ENCODE measurements at places on chromosomes 2 and 18. TPM values are rescaled to one million over a fixed set of nuclear protein-coding genes. Genes with fewer than 3 reads are reported as not detected.

CCDC142 gene
- total RNA-seq: 25.0 TPM

TUBB8B gene
- total RNA-seq: not detected

TMEM200C gene
- total RNA-seq: 0.94 TPM

ASIC4 gene
- 0.31 TPM for total RNA-seq

MYCN gene
- total RNA-seq: 7.0 TPM

- no peak for DNase-seq
These were observed 208.1 kb downstream of the MEMO1 start for GRCh38 chr2:31802711-31803110.

DNA sequence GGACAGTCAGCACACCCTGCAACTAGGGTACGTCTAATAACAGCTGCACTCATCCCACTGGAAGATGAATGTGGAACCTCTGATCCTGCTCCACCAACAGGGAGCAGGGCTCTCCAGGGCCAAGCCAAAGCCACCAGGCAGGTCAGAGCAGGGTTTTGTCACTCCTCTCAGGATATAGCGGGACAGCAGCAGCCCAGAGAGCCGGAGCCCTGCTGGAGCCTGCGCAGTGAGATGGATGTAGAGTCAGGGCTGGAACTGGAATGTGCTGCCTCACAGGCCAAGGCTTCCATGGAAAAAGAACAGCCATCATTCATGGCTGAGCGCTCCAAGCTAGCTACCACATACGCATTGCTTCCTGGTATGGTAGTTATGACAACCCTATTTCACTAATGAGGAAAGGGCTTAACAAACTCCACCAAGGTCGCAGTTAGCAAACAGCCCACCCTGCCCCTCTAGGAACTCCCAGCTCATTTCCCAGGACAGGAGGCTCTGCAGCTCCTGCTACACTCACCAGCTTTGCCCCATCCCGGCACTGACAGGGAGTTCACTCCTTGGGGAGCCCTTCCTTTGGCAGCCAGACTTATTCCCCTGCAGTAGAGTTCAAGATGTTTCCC, 85.2 kb downstream of the HS1BP3 start:
- DNase-seq: no peak

GRCh38 chr2:195486987-195487644, 169.9 kb upstream of the SLC39A10 start:
- DNase-seq: no peak

DNA sequence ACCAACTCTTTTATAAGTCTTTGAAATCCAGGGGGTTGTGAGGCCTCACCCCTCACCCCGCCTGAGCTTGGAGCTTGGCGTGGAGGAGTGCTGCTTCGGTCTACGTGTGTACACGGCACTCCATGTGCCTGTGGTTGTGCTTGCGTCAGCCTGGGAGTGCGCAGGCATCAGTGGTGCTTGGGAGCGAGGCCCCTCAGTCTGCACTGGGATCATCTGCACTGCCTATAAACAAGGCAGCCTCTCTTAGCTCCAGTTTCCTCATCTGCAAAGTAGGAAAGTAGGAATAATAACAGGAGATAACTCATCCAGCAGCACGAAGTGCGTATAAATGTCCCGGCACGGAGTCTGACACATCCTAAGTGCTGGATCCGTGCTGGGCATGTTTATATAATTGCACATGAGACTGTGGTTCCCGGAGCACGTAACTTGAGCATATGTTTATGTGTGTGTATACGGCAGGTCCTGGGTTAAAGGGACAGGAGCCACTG, 1.2 kb downstream of the GYPC start:
- DNase-seq: no peak

DNA sequence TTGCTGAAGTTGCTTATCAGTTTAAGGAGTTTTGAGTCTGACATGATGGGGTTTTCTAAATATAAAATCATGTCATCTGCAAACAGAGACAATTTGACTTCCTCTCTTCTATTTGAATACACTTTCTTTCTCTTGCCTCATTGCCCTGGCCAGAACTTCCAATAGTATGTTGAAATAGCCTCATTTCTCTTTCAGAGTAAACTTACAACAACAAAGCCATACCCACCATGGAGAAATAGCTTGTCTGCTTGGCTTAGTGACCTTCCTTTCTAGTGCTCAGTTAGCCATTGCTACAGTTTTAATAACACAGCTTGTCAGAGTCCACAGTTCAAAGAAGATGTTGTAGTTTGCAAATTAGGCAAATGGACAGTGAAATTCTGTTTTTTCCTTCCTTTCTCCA, 228.0 kb downstream of the ETAA1 start:
- DNase-seq: no peak

- DNase-seq: no peak
These were observed 18.1 kb upstream of the SPP2 start for GRCh38 chr2:234032279-234032856.

DNA sequence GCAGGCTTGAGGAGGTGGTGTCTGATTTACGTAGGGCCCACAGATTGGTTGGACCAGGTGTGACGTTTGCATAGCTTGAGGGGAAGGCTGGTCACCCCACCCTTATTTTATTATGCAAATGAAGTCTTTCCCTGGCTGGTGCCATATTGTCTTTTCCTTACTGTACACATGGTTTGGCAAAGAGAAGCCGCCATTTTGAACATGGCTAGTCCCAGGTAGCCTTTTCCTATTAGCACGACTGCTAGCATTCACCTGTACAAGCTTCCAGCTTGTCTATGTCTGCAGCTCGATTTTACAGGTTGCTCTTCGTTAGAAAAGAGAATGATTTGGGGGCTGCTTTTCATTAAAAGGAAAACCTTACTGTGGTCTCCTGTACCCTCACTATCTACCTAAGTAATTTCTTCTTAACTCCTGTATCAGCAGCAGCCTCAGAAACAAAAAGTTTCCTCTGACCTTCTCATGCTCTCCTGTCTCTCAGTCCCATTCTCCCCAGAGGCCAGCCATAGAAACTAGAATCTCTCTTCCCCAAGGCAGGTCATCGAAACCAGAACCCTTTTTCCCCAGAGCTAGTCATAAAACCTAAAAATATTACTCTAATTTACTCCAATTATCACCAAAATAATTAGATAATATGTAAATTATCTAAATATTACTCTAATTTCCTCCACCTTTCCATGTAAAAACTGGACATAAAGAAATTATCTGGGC, 151.8 kb downstream of the B3GNT2 start:
- no peak for DNase-seq

- no peak for DNase-seq
These were observed 164.4 kb upstream of the VWC2L start for GRCh38 chr2:214246417-214246816.

DNA sequence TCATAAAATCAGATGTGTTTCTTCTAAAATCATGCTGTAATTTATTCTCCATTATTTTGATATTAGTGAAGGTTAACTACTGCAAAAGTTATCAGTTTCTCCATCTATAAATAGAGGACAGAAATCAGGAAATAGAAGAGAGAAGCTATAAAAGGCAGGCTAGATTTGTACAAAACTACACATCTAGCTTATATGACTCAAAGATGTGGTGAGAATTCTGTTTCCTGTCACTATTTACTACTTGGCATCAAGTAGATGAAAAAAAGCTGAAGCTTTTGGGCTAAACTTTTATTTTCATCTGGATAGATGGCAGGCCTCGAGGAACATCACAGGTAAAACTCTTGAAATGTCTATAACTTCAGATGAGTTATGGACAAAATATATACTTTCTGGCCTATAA, 49.8 kb upstream of the NAB1 start:
- no peak for DNase-seq

DNA sequence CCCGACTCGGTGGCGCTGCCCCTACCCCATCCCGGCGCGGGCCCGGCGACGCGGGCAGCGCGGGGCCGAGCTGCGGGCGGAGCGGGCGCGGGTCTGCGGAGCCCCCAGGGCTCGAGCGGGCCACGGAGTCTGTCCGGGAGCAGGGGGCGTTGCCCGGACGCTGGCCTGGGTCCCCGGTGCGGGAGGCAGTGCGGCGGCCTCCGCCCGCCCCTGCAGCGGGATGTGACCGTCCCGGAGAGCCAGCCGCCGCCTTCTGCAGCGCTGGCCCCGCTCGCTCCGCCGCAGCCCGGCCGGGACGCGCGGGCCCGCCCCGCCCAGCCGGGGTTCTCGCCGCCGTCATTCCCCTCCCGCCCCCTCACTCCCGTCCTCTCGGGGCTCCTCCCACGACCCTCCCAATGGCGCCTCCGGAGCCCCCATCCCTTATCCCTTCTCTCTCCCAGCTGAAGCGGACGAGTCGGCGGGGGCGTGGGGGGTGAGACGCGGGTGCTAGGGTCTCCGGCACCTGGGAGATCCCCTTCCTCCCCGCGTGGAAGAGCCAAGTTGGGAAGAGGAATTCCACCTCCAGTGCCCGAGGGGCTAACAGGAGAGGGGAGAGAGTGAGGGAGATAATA, at the start of gene FNDC4:
Gene FNDC4, minus strand, starts transcription at position 257 of the 611 bp plus-strand sequence. CDS start 521 bp downstream, outside the sequence.
- DNase-seq: peak; percentile 63

DNA sequence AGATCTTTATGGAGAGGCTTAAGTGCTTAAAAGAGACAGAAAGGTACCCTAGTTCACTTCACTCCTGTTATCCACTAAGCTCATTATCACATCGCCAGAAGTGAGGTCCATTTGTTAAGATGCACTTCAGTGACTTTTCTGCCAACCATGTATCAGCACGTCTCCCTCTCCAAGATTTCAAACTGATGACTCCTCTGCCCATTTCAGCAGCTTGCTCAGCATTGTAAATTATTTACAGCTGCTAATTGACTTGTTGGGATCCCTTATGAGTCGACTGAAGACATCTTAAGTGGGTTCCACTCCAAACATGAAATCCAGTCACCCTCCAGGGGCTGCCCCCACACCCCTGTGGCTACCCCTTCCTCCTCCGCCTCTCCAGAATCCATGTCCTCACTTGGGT, 37.3 kb downstream of the DIPK1C start:
- DNase-seq: no peak

DNA sequence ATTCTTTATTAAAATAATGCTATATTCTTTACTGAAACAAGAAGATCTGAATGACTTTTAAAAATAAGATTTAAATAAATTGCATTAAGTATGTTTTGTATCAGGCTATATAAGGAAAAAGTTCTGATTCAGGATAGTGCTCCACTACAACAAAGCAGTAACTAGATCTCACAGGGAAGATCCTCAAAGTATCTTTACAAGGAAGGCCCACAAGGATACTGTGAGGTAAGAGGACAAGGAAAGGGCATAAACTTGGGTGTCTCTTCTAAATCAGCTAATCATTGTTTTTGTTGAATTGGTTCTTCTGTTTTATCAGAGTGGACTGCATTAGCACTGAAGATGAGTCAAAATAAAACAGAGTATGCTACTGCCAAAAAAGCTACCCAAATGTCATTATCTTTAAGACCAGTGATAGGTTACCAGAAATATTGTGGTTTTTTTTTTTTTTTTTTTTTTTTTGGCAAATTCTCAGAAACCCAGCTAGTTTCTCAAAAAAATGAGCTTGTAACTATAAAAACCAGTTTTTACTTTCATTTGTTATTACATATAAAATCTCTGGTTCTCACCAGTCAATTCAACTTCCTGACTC, 160.9 kb downstream of the BAZ2B start:
- DNase-seq: no peak

GRCh38 chr2:51697095-51697494, 665.2 kb upstream of the NRXN1 start:
- DNase-seq: no peak

GRCh38 chr2:119719261-119719627, 40.2 kb downstream of the TMEM177 start:
- DNase-seq: no peak

DNA sequence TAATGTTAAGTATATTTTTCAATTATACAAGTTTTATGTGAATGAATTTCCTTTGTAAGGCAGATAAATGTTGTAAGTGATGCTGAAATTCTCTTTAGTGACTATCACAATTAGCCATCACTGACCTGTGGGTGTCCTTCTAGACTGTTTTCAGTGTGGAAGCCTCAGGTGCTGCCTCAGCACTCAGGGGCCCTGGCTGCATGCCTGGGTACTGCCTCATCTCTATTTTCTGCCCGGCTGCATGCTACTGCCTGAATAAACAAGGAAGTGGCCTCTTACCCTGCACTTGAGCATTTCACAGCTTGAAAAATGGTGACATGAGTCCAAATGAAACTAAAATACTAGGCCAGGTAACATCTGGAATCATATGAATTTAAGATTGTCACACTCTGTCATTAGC, 787.6 kb upstream of the SALL3 start:
- no peak for DNase-seq

GRCh38 chr2:120934574-120935338, 199.1 kb downstream of the GLI2 start:
- no peak for DNase-seq

- DNase-seq: no peak
These were observed at the start of gene SPEG for GRCh38 chr2:219434718-219435525. TSS of gene SPEG (plus strand) at chr2:219434843. CDS start at chr2:219434978, 135 bp downstream.

DNA sequence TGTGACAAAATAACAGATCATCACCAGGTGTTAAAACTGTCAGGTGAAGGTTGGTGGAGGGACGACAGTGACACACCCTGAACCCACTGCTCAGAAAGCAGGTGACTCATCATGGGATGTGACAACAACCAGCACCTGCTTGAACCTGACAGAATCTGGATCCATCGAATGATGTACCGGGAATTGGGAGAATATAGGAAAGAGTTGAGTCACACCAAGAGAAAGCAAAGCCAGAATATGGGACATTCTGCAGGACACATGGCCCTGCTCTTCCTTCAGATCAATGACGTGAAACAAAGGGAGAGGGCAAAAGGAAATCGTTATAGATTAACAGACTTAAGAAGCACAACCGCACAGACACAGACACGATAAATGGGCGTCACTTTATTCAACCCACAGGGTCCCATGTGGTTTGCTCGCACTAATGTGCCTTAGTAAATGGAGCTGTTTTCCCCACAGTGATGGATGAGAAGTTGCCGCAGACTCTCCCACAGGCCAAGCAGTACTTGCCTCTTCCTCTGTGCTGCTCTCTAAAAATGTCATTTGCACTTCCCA, 100.1 kb downstream of the CRACDL start:
- DNase-seq: no peak

DNA sequence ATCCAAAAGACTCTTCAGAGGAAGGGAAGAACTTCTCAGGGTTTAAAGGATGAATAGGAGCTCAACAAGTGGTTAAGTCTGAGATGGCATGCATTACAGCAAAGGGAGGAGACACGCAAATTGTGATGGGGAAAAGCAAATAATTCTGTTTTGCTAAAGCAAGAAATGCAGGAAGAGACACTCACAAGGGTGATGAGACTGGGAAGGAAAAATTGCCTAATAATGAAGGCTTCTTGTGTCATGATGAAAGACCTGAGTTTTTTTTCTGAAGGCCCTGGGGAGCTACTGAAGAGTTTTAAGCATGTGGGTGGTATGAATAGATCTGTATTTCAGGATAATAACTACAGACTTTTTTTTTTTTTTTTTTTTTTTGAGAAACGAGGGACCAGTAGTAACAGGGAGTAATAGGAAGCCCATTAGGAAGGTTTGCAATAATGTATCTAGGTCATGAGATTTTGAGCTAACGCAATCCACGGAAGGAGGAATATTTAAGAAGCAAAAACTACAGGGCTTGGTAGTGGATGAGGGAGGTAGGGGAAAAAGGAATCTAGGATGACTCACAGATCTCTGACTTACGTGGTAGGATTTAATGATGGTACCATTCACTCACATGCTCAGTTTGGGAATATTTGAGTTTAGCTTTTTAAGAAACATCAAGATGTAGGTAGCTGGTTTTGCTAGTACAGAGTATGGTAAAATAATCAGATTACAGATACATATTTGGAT, 16.0 kb upstream of the SERPINB3 start:
- no peak for DNase-seq

GRCh38 chr2:54534625-54535024, 78.5 kb downstream of the SPTBN1 start:
- no peak for DNase-seq

Data from sciatic nerve (tissue), 2 donors.